ENCODE measurements at places on chromosomes 2 and 18.

GRCh38 chr2:85468704-85469349, 50.3 kb downstream of the SH2D6 start:
- no peak for DNase-seq

GRCh38 chr2:207241198-207241597, 75.5 kb upstream of the KLF7 start:
- DNase-seq, result no peak

DNA sequence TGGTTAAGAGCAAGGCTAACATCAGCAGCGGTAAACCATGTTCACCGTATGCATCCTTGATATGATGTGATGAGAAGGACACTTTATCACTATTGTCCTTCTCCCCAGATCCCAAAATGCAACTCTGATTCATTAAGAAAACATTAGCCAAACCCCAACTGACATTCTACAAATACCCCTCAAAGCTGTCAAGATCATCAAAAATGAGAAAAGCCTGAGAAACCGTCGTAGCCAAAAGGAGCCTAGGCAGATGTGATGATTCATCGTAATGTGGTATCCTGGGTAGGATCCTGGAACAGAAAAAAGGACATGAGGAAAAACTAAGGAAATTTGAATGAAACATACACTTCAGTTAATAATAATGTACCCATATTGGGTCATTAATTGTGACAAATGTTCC, 67.3 kb upstream of the ST6GAL2 start:
- no peak for DNase-seq

DNA sequence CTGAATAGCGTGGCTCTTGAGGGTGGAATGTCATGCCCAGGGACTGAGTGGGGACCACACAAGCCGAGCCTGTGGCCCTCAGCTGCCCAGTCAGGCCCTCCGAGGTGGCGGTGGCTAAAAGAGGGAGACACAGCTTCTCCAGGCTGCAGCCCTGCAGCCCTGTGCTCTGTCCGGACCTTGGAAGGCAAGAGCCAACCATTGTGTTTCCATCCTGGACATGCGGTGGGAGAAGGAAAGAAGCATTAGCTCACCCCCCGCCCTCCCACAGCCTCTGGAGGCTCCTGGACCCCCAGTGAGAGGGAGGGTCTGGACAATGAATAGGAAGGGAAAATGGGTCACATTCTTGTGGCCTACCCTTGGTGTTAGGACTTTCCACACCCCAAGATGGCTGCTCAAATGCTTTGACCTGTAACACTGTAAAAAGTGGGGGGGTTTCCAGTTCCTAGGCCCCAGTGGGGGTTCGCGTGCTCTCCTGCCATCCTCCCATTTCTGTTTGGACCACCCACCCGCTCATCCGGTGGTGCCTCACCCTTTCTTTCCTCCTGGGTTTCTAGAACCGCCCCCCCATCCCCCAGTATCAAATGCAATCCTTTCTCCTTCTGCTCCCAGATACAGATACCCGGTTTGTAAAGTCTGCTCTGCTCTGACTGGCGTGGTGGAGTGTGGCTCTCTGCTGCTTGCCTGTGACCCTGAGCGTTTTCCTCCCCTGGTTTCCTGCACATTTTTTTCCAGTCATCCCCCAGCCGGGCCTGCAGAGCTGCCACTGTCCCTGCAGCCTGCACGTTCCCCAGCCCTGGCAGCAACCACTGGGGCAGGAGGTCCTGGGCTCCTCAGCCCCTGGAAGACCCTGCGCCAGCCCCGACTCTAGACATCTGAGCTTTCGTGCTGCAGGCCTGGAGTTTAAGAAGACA, 36.3 kb upstream of the SMAD7 start:
- DNase-seq, result no peak

DNA sequence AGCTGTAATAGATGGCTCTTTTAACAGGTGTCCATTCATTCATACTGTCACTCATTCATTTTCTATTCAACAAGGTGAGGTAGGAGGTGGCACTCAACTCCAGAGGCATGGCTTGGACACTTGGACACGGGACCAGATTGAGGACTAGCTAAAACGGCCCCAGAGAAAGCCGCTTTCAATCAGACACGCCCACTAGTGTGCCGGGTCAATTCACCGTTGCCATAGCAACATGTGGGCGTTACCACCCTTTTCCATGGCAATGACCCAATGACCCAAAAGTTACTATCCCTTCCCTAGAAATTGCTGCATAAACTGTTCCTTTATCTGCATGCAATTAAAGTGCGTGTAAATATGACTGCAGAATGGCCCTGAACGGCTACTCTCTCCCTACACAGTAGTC, 49.2 kb upstream of the LGALSL start:
- DNase-seq, result no peak

- DNase-seq, result no peak
These were observed 183.4 kb upstream of the RASGRP3 start for GRCh38 chr2:33292981-33293595.
